Stomach (tissue), 19 donors: ENCODE measurements at places on chromosomes 6 and 20. TPM values are rescaled to one million over a fixed set of nuclear protein-coding genes. Genes with fewer than 3 reads are reported as not detected.

- no peak overlapping the region for H3K4me3 ChIP-seq
- no peak overlapping the region for H3K27ac ChIP-seq
- peaks cover 25% of the 10 kb centered on the region for H3K4me1 ChIP-seq
- H3K36me3 ChIP-seq, result peaks cover 55% of the 10 kb centered on the region
- H3K27me3 ChIP-seq, result no peaks in the 10 kb centered on the region
- DNase-seq, result no peak
These were observed 70.9 kb downstream of the REV3L start for GRCh38 chr6:111411978-111412566.

DNA sequence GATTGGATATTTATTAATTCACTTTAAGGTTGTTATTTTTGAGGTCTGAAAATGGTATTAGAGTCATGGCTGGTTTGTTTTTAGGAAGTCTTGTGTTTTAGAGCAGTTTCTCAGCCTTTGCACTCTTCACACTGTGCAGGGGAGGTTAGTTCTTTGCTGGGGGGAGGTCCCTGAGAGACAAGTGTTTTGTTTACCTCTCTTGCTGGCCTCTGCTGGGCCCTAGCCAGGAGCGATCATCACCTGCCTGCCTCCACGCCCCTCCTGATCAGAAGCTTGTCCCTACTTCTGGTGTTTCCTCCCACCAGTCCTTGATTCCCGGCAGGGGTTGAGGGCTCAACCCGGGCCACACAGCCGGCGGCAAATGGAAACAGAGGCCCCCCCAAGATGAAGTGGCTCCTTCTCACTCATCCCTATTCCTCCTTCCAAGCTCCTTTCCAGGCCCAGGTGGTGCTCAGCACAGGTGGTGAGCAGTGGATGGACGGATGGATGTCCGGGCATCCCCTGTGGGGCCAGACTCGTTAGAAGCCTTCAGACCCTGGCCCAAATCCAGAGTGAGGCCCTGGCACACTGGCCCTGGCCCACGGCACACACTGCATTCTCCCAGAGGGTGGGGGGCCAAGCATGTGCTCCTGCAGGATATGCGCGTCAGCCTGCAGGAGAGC is 51.3 kb downstream of the GRM4 start:
- DNase-seq, result no peak
- no peaks in the 10 kb centered on the region for H3K4me1 ChIP-seq
- H3K4me3 ChIP-seq, result no peak overlapping the region

- H3K27ac ChIP-seq, result no peak overlapping the region
- no peaks in the 10 kb centered on the region for H3K36me3 ChIP-seq
- DNase-seq, result no peak
These were observed 18.6 kb upstream of the FAM135A start for GRCh38 chr6:70394518-70395300.

DNA sequence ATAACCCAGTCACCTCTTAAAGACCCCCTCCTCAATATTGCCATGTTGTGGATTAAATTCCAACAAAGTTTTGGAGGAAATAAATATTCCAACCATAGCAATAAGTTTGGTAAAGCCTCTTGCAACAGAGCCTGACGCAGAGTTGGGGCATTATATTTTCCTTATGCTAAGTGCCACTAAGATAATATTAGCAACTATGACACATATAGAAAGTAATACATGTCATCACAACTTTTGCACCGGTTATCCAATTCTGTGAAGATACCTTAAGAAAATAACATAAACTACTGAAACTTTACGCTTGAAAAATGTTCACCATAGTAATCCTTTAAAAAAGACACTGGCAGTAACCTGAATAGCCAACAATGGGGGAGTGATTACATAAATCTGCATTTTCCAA is 52.2 kb upstream of the TRERF1 start:
- H3K4me1 ChIP-seq, result no peaks in the 10 kb centered on the region
- H3K27me3 ChIP-seq, result no peaks in the 10 kb centered on the region
- no peaks in the 10 kb centered on the region for H3K36me3 ChIP-seq
- no peak overlapping the region for H3K4me3 ChIP-seq

DNA sequence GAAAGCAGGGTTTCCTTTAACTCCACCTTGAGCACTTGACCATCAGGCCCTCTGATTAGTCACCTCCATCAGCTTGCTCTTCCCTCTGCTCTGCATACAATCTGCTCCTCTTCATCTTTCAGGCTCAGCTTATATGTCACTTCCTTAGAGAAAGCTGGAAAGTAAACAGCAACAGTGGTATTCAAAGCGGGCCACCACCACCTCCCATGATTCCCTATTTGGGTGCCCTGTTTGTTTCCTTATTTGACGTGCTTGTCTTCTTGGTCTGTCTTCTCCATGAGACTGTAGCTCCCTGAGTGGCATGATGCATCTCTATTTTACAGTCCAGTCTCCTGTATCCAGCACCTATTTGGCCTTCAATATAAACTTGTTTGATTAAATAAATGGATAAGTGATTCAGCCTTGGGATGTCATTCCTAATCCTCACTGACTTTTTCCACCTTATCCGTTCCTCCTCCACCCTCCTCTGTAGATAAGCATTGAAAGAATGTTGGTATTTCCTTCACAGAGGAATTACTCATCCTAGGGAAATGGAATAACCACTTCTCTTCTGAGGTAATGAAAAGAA is 102.8 kb upstream of the SGK1 start:
- no peak for DNase-seq
- H3K4me1 ChIP-seq, result no peaks in the 10 kb centered on the region
- no peak overlapping the region for H3K27ac ChIP-seq
- no peaks in the 10 kb centered on the region for H3K36me3 ChIP-seq

DNA sequence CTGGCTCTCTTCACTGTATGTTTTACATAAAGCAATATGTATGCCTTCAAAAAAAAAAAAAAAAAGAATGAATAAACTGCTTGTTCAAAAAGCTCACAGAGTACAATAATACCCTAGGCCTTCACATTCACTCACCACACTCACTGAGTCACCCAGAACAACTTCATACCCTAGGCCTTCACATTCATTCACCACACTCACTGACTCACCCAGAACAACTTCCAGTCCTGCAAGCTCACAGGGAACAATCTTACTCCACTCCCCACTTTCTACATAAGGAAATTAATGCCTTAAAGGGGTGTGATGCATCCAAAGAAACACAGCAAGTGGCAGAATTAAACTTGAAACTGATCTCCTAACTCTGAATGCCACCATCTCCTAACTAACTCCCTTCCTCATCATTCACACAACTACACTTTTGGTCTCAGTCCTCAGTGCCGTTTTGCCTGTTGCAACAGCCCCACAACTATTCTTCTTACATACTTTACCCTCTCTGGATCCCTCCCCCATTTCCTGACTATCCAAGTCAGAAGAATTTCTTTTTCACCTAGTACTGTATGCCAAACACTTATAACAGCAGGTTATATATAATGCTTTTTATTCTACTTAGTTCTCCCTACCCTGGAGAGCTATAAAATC is 34.2 kb downstream of the NHSL1 start:
- peaks cover 20% of the 10 kb centered on the region for H3K4me1 ChIP-seq
- H3K36me3 ChIP-seq, result peaks cover 9% of the 10 kb centered on the region
- DNase-seq, result peak; percentile 71
- H3K27ac ChIP-seq, result peak overlapping the region; percentile 56
- no peak overlapping the region for H3K4me3 ChIP-seq

DNA sequence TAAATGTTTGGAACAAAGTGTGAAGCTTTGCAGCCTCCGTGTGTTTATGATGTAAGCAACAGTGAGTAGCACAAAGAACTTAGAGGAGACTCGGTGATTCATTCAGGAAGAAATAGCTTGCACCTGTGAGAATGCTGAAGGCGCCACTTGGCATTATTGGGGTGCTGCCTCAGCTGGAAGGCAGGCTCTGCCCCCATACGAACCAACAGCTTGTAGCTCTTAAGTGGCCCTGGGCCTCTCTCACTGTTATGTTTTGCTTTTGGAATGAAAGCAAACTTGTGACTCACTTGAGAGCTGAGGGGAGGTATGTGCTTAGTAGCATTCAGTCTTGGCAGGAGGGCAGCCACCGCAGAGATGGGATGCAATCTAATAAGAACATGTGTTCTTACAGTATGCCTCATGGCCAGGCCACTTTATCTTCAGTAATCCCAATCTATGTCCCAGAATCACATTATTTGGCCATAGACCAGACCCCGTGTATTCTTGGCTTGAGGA is 310.7 kb downstream of the EYA4 start:
- peak; percentile 73 for DNase-seq

- no peak overlapping the region for H3K27ac ChIP-seq
- no peaks in the 10 kb centered on the region for H3K36me3 ChIP-seq
- DNase-seq, result no peak
- H3K4me3 ChIP-seq, result no peak overlapping the region
- H3K27me3 ChIP-seq, result no peaks in the 10 kb centered on the region
These were observed 114.2 kb downstream of the QRSL1 start for GRCh38 chr6:106743612-106744011.

DNA sequence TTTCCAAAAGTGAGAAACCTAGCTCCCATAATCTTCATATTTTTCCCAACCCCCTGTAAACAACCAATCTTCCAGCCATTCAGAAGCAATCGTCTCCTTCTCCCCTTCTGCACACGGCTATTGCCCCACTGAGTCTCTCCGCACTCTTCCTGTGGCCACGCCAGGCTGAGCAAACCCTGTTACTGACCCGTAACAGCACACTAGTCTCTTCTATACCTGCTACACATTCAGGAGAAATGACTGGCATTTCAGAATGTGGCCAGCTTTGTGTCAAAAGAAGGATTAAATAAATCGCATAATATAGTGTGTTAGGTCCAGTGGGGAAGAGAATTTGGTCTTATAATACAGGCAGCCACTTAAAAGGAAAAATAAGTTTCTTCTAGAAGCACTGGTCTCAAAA is 41.4 kb downstream of the ECT2L start:
- no peaks in the 10 kb centered on the region for H3K4me1 ChIP-seq
- no peaks in the 10 kb centered on the region for H3K27me3 ChIP-seq
- DNase-seq, result no peak
- H3K27ac ChIP-seq, result no peak overlapping the region
- H3K4me3 ChIP-seq, result no peak overlapping the region

DNA sequence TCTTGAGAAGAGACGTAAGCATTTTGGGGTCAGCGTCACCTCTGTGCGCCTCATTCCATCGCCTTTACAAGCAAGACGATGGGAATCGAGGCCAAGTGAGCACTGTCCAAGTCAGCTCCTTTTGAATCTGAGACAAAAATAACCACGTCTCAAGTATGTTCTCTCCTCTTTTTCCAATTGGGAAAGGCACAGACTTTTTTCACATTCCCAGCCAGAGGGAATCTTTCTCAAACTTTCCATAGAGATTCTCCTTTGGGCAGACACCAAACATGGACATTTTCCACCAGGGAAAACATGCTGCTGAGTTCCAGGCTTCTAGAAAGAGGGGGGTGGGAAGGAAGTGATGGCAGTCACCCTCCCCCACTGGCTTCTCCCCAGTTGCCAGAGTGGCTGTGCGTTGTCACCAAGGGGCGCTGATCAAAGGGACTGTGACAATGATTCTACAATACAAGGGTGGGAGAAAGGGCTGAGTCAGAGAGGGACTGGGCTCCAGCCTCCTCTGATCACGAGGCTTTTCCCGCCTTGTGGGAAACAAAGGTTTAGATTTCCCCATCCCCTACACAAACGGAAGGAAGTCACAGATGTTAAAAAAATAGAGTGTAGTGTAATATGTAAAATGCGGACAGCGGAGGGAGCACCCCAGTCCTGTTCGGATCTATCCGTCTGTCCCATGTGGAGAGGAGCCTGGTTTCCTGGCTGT is 281.9 kb upstream of the RNF24 start:
- no peaks in the 10 kb centered on the region for H3K4me1 ChIP-seq
- H3K27ac ChIP-seq, result no peak overlapping the region
- no peaks in the 10 kb centered on the region for H3K36me3 ChIP-seq
- H3K27me3 ChIP-seq, result no peaks in the 10 kb centered on the region
- no peak overlapping the region for H3K4me3 ChIP-seq

DNA sequence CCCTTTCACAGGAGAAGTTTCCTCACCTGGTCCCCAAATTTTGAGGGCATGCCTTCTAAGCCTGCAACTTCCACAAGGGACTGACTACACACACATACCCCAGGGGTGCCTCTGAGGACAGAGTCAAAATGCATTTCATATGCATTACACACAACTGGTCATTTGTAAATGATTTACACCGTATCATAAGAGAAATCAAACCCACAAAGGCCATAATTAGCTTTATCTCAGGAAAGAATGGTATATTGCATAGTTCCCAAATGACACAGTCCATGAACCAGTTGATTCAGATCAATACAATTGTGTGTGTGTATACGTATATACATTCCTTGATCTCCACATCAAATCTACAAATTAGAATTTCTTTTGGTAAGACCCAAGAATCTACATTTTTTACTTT is 203.3 kb upstream of the PRDM1 start:
- no peak overlapping the region for H3K4me3 ChIP-seq
- no peak overlapping the region for H3K27ac ChIP-seq
- no peak for DNase-seq
- H3K27me3 ChIP-seq, result no peaks in the 10 kb centered on the region

DNA sequence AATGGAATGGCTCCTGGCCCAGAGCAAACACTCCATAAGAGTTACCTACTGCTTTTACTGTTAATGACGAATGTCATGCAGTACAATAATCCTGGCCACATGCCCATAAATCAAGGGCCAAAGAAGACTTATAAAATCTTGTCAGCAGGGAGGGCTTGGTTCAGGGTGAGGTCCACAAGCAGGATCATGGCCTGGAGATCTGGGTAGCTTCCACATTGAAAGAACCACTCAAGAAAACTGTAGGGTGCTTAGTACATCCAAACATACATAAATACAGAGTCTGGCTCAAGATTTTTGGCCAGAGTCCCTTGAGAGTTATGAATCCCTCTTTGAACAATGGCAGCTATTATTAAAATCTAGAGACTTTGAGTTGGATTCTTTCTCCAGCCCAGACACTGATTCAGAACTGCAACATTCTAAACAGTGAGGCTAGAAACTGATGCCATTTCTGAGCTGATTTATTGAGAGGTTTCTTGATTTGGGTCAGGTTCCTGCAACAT is 188.7 kb downstream of the CDC5L start:
- no peaks in the 10 kb centered on the region for H3K27me3 ChIP-seq
- no peaks in the 10 kb centered on the region for H3K36me3 ChIP-seq
- no peak overlapping the region for H3K27ac ChIP-seq

- H3K36me3 ChIP-seq, result no peaks in the 10 kb centered on the region
- peak overlapping the region; percentile 35 for H3K4me3 ChIP-seq
- H3K27ac ChIP-seq, result peak overlapping the region; percentile 81
- peaks cover 20% of the 10 kb centered on the region for H3K27me3 ChIP-seq
- DNase-seq, result peak; percentile 92
These were observed 12.5 kb downstream of the ITPR3 start for GRCh38 chr6:33633462-33634158.

The C20orf204 gene
- 1.4 TPM for polyA plus RNA-seq

The BPIFB1 gene
- polyA plus RNA-seq, result 2.3 TPM

The EGFL8 gene
- 14.6 TPM for polyA plus RNA-seq

The F13A1 gene
- polyA plus RNA-seq, result 44.0 TPM

The SIGLEC1 gene
- polyA plus RNA-seq, result 1.8 TPM

The PDYN gene
- polyA plus RNA-seq, result not detected
